IPS DF 6.9 (cell line): ENCODE measurements at places on chromosomes 7 and 10.

GRCh38 chr10:74593470-74593869, 232.9 kb upstream of the KAT6B start:
- DNase-seq = no peak

- no peak for DNase-seq
Observed at GRCh38 chr7:75621124-75621523, 117.6 kb downstream of the HIP1 start.

DNA sequence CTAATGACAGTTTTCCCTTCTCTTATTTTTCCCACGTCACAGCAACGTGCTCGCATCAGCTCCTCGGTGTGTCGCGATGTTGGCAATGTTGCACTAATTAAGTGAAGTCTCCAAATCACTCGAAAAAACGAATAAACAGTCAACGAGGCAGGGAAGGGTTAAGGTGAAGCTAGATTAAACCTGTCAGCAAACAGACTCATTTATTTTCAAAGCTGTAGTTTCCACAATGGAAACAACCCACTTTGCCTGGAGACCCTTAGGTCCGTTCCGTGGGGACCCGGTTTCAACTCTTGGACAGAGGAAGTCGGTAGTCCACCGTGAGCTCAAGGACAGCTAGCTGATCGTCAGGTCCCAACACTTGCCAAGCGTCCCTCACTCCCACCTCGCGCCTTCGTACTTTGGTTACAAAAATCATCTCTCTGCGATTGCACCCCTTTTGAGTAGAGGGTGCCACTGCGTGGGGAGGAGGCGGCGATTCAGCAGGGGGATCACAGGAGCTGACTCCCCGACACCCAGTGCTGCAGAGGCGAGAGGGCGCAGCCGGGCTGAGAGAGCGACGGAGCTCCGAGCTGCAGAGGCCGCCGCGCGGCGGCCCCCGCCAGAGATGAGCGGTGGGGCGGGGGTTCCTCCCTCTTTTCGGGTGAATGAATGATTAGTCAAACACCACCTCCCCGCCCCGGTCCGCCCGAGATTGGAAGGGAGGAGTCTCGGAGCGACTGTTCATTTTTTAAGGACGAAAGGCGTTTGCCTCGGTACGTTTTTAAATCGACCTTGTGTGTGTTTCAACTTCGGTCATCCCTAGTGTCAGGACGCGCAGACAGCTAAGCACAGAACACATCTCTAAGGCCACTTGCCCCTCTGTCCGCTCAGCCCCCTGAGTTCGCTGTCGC, 1.3 kb upstream of the BMPER start:
- DNase-seq = no peak

DNA sequence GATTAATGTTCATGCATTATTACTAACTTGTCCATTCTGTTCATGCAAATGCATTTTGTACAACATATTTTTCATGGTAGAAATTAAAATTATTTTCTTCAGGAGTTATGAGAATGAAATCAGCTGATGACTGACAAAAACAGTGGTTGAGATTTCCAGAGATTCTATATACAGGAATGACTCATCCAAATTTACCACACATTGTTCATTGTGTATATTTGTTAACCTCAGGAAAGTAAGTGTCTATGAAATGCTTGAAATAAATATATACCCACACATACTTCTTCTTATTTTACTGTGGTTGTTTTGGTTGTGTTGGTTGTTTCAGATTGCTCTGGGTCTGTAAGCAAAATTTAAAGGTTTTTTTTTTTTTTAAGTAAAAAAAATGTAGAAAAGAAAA, 108.1 kb upstream of the SP8 start:
- no peak for DNase-seq

DNA sequence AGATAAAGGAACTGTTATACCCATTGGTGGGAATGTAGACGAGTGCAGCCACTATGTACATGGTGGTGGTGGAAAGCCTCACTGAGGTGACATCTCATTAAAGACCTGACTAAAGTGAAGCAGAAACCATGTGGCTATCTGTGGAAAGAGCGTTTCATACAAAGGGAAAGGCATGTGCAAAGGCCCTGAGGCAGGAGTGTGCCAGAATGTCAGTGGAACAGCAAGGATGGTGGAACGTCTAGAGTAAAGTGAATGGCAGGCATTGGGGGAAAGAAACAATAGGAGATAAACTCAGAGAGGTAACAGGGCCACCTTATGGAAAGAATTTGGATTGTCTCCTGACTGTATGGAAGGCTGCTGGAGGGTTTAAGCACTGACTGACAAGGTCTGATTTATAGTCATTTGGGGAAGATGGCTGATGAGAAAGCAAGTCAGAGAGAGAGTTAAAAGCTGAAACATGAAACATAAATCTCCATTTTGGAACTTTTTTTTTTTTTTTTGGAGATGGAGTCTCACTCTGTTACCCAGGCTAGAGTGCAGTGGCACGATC, 245.7 kb downstream of the STK31 start:
- DNase-seq = no peak

DNA sequence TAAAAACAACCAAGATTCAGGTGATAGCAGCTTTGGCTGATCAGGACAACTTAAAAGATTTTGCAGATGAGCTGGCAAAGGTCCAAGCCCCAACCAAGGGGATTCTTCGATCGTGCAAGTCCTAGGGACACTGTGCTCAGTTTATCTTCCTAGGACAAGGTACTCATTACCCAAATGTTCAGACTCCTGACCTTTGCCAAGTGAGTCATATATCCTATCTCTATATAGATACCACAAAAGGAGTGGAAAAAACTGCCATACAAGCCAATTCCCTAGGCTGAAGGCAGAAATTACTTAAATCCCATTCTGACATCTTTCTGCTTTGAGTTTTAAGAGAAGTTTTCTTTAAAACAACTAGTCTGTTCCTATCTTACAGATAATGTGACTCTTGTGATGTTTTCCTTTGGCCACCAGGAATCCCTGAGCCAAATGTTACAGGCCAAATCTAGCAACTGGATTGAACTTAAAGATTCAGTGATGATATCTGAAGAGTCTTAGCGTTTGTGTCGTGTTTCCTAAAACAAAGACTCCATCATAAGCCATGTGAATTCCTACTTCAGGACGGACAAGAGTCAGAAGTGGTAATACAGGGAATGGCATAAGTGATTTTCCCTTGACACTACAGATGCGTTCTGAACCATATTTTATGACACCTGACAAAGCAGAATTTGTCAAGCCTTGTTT, 142.6 kb upstream of the ASAH2 start:
- DNase-seq = no peak

DNA sequence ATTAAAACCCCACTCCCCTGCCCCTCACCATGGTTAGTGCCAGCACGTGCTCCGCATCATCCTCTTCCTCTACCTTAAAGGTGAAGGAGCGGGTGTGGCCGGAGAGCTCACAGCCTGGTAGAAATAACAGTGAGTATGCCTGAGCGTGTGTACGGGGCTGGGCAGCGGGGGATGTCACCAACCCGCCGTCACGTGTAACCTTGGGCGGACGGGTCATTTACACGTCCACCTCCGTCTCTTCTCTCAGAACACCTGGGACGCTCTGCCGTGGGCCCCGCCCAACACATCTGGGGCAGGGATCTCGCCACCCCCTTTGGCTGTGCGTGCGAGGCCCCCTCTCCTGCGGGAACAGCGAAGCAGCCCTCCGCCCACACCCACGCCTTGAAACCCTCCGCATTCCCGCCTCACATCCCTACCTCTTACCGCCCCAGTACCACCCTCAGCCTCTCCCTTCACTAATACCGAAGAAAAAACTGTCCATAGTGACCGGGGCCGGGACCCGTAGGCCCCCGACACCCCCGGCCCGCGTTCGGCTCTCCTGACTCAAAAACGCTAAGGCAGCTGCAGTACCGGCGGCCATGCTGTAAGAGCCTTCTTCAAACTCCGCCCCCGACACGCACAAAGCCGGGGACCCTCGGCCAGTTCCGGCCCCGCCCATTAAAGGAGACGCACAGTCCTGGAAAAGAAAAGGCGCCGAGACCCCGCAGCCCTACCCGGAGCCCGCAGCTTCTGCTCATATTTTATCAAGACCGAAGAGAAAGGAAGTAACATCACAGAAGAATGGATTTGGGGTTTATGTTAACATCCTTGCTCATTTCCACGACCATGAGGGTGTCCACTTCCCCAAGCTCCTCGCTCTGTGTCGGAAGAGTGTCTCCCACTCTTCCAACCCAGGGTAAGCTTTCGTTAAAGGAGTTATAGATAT, at the start of gene NPM3:
Gene NPM3, minus strand, starts transcription at position 636 of the 925 bp plus-strand sequence. Its CDS starts 56 bp downstream, at position 580.
- DNase-seq = no peak

DNA sequence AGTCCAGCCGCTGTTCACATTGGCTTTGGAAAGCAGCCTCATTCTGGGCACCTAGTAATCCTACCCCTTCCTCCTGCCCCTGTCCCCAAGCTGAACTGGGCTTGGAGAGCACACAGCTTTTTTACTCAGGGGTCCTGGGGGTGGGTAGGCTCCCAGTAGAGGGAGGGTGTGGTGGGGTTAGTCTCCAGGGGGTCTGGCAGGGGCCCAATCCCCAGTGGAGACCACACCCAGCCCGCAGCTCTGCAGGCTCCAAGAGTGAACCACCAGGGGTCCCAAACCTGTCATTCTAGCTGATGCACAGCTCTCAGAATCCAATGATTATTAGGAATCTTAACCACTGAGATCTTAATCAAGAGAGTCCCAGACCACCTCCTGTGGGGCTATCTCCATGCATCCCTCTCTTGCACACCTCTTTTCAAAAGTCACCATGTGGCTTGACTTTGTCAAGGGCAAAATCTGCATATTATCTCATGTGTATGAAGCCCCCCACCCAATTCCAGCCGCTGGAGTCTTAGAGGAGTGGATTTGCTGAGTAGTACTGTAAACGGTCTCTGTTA, 2.7 kb downstream of the HOXA11 start:
- DNase-seq = no peak

DNA sequence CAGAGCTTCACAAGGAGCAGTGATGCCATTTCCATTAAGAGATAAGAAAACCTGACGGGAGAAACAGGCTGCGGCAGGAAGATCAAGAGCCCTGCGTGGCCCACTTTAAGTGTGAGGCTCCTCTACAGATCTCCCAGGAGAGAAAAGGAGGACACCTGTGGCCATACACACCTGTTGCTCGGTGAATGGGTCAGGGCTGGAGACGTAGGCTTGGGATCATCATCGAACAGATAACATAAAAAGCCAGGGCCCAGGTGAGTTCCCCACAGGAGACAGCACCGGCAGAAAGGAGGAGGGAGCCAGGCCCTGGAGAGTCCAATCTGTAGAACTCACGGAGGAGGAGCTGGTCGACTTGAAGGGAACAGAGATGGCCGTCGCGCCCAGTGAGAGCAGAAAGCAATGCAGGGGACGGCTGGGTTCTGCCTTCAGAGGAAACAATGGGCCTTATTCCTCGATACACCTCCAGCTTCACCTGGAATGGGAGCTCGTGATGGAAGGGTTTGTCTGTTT, 556.8 kb downstream of the DNAJB6 start:
- no peak for DNase-seq

GRCh38 chr10:100736144-100736808, 9.1 kb upstream of the PAX2 start:
- DNase-seq = no peak

- no peak for DNase-seq
Observed at GRCh38 chr7:30840141-30841024, 69.2 kb downstream of the MINDY4 start.

GRCh38 chr10:97434055-97434454, 8.1 kb downstream of the PGAM1 start:
- no peak for DNase-seq

- no peak for DNase-seq
Observed at GRCh38 chr7:148709014-148709413, 10.3 kb downstream of the CUL1 start.

GRCh38 chr10:61902445-61903220, 1.1 kb downstream of the ARID5B start:
- no peak for DNase-seq

DNA sequence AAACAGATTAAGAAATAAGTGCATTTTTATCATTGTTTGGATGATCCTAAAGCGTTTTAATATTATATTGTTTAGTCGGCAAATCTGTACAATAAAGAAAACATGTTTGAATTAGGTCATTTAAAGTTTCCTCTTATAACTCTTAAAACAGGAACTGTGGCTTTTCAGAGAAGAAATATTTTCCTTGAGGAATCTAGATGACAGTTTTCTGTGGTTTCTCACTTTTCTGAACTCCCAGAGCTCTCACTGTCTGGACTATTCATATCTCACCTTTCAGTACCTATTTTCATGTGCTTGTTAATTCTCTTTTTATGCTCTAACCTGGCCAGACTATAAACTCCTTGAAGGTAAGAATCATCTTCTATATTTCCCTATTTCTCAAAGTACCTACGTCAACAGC, 135.1 kb downstream of the CHN2 start:
- DNase-seq = no peak

DNA sequence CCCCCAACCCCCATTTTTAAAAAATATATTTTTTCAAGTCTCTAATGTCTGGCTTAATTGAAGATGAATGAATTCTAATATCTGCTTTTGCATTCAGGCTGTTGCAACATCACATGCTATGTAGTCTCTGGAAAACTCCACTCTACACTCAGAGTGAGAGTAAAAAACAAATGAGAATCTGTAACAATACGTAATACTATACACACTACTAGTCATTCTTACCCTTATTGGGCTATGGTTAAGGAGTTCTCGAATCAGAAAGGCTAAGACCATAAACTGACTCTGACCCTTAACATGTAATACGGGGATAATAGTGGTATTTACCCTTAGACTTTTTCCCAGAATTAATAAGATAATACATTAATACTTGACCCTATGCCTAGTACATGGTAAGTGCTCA, 42.9 kb upstream of the TMEM168 start:
- DNase-seq = no peak

DNA sequence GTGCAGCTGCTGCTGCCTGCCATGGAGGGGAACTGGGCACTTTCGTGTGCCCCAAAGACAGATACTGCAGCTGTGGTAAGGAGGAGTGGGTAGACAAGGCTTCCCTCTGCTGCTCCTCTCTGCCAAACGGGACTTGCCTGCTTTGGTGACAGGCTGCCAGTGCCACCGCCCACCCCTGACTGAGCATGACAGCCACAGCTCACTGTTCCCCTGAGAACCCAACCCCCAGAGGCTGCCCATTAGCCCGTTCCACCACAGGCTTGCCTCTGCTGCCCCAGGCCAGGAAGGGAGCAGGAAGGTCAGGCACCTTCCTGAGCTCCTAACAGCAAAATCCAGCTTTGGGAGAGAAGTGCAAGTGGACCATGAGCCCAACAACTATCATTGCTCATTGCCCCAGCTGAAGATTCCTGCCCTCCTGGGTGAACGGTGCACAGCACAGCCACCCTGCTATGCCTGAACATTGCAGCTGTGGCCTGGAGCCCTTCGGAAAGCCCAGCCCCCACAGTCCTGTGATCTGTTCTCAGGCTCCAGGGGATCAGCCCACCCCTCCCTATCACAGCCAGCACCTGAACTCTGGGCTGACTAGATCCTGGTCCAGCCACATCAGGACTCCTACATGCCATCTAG, 58.7 kb upstream of the ANTXRL start:
- DNase-seq = no peak

GRCh38 chr7:20474249-20474648, 141.2 kb upstream of the ABCB5 start:
- no peak for DNase-seq

GRCh38 chr10:14460447-14460846, 129.7 kb upstream of the FRMD4A start:
- no peak for DNase-seq

- no peak for DNase-seq
Observed at GRCh38 chr7:149375234-149376008, 85.4 kb downstream of the ZNF777 start.
